ENCODE measurements at places on chromosomes 7 and 10.

DNA sequence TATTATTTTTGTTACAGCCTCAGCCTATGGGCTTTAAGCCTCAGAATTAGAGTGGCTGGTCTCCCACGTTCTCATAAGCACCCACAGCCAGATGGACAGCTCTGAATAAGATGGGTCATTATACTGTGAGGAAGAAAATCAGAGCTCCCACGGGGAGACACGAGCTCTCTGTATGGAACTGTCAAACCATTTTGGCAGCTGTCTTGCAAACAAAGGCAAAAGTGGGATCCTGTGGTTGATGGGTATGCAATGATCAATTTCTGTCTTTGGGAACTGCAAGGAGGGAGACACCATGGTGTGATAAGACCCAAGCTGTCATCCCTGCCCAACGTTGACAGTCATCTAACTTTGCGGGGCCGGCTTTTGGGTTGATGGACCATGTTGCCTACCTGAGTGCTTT lies 614.3 kb downstream of the TYW1 start:
- DNase-seq = no peak

DNA sequence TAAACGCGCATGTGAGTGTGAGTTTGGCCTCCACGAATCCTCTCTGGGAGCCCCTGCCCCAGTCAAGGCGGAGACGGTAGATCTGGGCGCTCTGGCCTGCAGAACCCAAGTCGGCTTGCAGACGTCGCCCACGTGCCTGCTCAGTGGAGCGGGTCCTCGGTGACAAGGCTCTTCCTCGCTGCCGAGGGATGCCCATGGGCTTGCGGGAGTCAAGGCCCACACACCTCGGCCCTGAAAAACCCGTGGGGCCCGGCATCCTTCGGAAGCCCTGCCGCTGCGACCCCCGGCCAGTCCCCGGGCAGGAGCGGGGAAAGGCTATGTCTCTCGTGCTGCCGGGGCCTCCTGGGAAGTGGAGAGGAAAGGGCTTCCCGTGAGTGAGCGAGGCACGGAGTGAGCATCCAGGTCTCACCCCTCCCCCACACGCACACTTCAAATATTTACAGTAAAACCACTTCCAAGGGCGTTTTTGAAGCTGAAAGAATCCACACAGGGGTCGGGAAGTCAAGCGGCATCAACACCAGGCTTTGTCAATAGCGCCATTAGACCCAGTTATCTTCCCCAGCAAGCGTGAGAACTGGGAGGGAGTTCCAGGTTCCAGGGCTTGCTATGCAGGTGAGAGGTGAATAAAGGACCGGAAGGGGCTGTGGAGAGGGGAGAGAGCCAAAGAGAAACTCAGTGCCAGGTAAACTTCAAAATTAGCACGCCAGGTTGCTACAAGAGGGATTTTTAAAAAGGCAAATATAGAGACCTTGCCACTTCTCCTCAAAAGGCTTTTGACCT lies 1.1 kb upstream of the MNX1 start:
- DNase-seq = no peak

DNA sequence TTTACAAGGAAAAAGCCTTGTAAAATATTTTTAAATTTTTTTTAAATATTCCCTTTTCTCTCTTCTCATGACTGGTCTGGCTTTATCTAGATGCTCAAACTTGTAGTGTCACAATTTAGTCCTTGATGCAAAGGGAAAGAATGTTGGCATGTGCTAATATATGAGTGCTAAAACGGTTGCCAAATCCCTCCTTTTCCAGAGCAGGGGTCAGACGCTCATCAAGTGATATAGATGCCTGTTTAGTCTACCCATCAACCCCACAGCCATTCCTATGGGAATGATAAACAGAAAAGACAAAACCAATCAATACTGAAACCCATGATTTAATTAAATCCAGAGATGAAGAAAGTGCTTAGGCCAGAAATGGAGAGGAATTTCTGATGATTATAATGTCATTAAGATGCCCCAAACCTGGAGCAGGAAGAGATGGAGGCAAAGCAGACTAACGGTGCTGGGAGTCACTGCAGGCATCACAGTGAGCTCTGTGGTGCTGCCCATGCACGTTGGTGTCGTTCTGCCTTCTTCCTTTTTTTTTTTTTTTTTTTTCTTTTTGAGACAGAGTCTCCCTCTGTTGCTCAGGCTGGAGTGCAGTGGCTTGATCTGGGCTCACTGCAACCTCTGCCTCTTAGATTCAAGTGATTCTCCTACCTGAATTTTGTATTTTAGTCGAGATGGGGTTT lies 210.1 kb upstream of the STK17A start:
- DNase-seq = no peak

GRCh38 chr10:130606001-130606405 lies 469.8 kb downstream of the GLRX3 start:
- no peak for DNase-seq

GRCh38 chr7:105816954-105817615 lies 59.3 kb downstream of the ATXN7L1 start:
- no peak for DNase-seq

- DNase-seq = no peak
Observed at GRCh38 chr7:30422922-30423321, 55.7 kb downstream of the NOD1 start.

DNA sequence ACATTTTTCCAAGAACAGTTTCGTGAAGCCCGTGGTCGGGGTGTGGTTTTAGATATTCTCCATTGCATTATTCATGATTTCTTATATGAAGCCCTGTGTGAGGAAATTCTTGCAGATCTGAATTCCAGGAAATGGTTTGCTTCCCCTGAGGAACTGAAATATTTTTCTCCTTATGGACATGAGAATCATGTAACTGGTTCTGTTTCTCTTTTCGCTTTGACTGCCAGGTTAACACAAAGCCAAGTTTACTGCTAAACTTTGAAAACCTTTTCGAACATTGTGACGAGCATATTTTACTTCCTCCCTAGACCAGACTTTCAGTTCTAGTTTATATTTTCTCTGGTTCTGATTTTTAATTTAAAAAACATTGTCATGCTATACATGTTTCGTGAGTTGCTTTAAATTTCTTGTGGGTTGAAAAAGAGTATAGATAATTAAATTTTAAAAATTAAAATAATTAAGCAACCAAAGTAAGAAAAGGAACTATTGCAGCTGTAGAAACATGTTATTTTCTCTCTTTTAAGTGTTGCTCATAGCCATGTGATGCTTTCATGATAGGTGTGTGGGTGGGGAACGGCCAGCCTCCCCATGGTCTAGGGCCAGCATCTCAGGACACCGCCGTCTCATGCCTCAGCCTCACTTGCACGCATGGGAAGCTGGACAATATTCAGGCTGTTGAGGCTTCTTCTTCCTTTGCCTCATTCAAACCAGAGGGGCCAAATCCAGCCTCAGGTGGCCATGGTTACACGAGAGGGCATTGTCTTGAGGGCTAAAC lies 97.1 kb downstream of the CREB5 start:
- no peak for DNase-seq

DNA sequence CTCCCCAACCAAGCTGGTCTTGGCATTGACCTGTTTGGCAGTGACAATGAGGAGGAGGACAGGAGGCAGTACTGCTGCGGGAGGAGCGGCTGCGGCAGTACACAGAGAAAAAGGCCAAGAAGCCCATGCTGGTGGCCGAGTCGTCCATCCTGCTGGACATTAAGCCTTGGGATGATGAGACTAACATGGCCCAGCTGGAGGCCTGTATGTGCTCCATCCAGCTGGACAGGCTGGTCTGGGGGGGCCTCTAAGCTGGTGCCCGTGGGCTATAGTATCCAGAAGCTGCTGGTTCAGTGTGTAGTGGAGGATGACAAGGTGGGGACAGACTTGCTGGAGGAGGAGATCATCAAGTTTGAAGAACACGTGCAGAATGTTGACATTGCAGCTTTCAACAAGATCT lies 39.1 kb upstream of the ZNF273 start:
- DNase-seq = no peak

DNA sequence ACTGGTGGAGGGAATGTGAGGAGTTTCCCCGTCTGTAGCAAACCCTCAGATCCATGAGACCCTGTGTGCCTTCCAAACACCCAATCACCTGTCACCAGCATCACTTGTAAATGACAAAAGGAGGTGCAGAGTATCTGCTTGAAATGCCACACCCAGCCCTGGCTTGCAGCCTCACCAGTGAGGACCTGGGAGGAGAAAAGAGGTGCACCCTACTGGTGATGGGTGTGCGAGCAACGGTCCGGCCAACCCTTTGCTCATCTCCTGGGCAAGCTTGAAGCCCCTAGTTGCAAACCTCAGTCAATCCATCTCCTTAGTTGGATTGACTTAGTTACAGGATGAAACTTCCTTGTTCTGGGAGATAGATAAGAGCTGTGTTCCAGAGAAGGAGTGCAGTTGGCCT lies 62.4 kb upstream of the WAPL start:
- no peak for DNase-seq

GRCh38 chr10:93757801-93758507 lies at the start of gene LGI1:
LGI1 (plus strand) TSS chr10:93757936; CDS start chr10:93758145, 209 bp downstream.
- no peak for DNase-seq

- no peak for DNase-seq
Observed at GRCh38 chr10:108000365-108000764, 835.9 kb upstream of the SORCS1 start.

GRCh38 chr7:157463245-157463644 lies 126.4 kb downstream of the DNAJB6 start:
- DNase-seq = no peak

DNA sequence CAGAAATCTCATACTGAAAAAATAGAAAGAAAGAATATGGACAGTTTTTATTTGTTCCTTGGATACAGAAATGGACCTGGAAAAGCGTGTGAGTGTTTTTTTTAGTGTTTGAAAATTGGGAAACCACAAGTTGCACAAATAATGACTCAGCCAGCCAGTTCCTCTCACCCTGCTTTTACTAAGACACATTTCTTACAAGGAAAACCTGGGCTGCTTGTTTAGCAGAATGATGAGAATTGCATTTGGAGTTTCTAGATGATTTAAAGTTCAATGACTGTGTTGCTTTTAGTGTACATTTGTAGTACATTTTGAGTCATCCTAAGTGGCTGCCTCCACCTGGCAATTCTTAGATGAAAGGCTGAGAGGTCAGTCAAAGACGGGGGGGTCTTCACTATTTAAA lies 218.7 kb downstream of the ABCA13 start:
- DNase-seq = no peak

DNA sequence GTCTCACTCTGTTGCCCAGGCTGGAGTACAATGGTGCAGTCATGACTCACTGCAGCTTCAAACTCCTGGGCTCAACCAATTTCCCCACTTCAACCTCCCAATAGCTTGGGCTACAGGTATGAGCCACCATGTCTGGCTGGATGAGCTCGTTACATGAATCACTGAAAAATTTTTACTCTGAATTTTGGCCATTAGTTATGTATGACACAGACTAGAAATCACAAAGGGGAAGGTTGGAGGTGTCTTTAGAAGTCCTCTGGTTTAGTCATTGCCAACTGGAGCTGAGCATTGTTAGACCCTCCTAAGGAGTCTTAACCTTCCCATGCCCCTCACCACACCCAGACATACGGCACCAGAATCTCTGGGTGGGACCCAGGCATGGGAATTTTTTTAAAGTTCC lies 34.7 kb downstream of the SVIL start:
- peak; percentile 29 for DNase-seq

GRCh38 chr10:85668522-85668921 lies 698.1 kb downstream of the GRID1 start:
- no peak for DNase-seq

GRCh38 chr7:30463405-30464145 lies 15.0 kb downstream of the NOD1 start:
- DNase-seq = no peak

GRCh38 chr7:21967598-21968003 lies 21.9 kb upstream of the CDCA7L start:
- DNase-seq = peak; percentile 10

- DNase-seq = no peak
Observed at GRCh38 chr10:4678023-4678950, 147.7 kb upstream of the AKR1E2 start.

DNA sequence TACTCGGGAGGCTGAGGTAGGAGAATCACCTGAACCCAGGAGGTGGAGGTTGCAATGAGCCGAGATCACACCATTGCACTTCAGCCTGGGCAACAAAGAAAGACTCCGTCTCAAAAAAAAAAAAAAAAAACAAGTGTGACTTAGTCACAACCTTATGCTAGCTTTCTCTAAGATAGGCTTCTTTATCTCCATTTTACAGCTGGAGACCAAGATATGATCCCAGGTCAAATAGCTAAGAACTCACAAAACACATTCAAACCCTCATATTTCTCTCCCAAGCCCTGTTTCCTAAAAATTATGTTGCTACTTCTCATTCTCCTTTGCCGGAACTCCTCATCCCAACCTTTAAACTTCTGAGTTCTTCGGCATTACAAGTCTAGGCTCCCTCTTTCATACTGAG lies 13.0 kb upstream of the DHTKD1 start:
- DNase-seq = no peak

- no peak for DNase-seq
Observed at GRCh38 chr7:151779678-151780077, 97.2 kb downstream of the PRKAG2 start.

DNA sequence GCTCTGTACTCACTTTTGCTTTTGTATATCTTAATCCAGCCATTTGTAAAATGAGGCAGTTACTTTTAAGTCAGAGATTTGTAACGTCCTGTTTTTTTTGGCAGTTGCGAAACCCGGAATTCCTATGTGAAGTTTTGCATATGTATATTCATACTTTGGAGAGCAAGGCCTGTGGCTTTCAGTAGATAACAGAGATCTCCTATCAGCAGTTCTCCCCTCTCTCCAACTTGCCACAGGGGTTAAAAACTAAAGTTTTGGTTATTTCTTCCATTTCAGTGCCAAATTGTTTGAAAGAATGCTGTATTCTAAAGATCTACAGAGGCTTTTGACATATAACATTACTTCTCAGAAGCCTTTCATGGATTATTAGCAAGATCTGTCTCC lies 102.4 kb downstream of the EXOC4 start:
- no peak for DNase-seq

DNA sequence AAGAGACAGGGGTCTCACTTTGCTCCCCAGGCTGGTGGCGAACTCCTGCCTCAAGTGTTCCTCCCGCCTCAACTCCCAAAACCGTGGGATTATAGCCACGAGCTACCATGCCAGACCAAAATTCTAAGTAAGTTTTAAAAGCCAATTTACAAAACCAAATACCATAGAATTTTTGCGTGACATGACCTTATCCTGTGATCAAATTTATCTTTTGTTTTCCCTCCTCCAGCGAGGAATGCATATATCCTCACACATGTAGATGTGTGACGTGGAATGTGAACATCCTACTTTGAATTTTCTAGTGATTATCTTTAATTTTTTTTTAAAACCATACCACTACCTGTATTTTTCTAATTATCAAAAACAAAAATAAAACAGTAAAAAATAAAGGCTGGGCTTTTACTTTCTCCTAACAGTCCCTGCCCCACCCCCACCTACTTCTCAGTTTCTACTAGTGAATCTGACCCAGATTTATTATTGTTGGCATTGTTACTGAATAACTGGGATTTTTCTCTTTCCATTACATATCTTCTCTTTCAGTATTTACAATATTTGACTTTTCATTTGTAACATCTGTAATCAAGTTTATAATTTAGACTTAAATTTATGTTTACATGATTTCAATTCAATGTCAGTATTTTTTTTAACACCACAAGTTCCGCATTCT lies 26.0 kb downstream of the CYTH3 start:
- no peak for DNase-seq
